ENCODE measurements at places on chromosomes 16 and 17. TPM values are rescaled to one million over a fixed set of nuclear protein-coding genes. Genes with fewer than 3 reads are reported as not detected.

DNA sequence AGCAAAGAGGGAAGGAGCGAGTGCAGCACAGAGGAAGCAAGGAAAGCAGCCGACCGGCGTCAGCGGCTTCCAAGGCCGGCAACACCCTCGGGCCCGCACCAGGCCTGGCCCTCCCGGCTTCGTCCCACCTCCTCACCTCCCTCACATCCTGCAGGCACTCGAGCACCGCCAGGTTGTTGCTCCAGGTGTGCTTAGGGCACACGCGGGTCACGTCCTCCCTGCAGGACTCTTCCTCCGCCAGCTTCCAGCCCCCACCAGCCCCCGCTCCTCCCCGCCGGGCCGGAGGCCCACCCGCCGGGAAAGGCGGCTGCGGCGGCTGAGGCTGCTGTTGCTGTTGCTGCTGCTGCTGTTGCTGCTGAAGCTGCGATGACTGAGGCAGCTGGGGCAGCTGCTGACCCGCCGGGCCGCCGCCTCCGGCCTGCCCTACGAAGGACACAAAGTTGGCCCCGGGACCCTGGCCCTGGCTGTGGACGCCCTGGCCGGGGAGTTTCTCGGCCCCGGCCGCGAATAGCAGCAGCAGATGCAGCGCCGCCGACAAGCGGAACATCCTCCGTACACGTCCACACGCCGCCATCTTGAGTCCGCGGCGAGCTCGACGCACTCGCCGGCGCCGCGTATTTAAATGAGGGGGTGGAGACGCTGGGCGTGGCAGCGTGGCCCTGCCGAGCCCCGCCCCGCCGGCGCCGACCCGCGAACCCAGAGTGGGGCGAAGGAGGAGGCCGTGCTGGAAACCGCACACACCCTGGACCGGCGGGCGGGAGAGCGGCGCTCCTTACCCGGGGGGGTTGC, at the start of gene GLG1:
Gene GLG1, minus strand, starts transcription at position 594 of the 789 bp plus-strand sequence. Its CDS starts 20 bp downstream, at position 574.
- peak; percentile 95 for DNase-seq

The OR2C1 gene
- total RNA-seq, result not detected

DNA sequence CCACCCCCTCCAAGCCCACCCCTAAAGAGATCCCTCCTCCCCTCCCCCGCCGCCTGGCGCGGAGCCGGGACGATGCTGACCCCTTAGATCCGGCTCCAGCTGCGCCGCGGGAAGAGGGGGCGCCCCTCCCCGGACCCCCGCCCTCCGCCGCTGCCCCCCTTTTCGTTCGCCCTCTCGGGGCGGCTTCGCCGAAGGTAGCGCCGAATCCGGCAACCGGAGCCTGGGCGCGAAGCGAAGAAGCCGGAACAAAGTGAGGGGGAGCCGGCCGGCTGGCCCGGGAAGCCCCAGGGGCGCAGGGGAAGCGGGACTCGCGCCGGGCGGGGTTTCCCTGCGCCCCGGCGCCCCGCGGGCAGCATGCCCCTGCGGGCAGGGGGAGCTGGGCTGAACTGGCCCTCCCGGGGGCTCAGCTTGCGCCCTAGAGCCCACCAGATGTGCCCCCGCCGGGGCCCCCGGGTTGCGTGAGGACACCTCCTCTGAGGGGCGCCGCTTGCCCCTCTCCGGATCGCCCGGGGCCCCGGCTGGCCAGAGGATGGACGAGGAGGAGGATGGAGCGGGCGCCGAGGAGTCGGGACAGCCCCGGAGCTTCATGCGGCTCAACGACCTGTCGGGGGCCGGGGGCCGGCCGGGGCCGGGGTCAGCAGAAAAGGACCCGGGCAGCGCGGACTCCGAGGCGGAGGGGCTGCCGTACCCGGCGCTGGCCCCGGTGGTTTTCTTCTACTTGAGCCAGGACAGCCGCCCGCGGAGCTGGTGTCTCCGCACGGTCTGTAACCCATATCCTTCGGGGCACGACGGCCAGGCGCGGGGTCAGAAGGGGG, 623 bp downstream of the CACNA1G start:
- no peak for DNase-seq

GRCh38 chr17:43673516-43674323, 12.0 kb upstream of the MEOX1 start:
- peak; percentile 81 for DNase-seq

DNA sequence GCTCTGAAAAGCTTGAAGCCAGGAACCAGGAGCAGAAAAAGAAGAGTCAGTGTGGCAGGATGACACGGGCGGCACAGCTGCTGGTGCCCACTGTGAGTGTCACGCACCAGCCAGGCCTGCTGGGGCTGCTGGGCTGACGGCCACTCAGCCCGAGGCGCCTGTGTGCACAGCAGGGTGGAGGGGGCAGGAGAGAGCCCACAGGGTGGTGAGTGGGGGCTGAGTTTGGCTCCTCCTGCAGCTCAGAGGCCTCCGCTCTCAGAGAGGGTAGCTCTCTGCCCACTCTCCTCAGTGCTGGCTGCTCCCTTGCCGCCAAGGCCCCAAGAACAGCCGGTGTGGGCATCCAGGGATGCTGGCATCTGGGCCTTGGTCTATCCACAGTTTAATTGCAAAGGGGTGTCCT, 59.6 kb downstream of the GSG1L start:
- no peak for DNase-seq
